NCI-H1694 (cell line): ENCODE measurements at places on chromosomes 1 and 21.

- no peak for DNase-seq
These were observed 38.8 kb downstream of the ERI3 start for GRCh38 chr1:44316231-44316759.

- DNase-seq = no peak
These were observed 61.8 kb upstream of the NBL1 start for GRCh38 chr1:19582318-19582717.

DNA sequence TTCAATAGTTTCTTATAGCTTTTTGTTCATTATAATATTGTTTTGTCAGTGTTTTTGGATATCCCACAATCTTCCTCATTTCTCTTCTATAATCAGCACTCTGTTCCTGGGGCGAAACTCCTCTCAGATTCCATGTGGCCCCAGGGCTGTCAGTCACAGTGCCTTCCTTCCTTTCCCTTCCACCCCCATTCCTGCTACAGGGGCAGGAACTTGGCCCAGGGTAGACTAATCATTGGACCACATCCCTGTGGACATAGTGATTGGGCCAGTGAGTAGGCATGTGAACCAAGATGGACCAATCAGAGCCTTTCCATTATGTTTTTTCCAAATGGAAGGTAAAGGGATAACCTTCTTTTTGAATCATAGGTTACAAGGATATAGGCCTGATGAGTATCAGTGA is 78.3 kb downstream of the PGM1 start:
- DNase-seq = no peak

GRCh38 chr1:151728151-151729054 is 7.1 kb downstream of the RIIAD1 start:
- DNase-seq = peak; percentile 43

DNA sequence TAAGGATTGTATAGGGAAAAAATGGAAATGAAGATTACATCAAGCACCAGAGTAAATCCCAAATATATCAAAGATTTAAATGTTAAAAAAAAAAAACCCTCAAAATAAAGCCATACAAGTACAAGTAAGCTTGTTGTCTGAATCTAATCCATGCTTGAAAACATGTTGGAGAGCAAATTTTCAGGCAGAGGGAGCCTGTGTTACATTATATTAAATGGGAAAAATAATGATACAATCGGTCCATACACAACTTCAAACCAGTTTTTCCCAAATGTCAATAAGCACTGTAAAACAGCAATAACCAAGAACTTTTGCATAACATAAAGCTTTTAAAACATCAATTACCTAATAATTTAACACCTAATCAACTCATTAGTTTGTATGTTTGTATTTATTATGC is 949.4 kb upstream of the ADGRL4 start:
- no peak for DNase-seq

DNA sequence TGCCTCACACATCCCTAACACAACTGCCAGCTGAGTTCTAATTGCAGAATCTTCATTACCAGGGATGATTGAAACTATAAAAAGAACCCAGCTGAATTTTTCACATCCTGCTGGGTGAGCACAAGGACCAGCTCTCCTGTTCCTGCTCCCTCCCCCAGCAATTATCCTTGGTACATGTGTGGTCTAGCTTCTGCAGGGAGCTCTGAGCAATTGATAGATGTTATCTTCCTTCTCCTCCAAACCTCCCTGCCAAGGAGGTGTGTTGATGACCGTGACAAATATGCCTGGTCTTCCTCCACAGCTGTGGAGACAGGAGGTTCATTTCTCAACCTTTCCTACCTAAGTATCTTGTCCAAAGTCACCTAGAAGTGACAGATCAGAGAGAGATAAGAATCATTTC is 65.3 kb upstream of the MAN1A2 start:
- no peak for DNase-seq

DNA sequence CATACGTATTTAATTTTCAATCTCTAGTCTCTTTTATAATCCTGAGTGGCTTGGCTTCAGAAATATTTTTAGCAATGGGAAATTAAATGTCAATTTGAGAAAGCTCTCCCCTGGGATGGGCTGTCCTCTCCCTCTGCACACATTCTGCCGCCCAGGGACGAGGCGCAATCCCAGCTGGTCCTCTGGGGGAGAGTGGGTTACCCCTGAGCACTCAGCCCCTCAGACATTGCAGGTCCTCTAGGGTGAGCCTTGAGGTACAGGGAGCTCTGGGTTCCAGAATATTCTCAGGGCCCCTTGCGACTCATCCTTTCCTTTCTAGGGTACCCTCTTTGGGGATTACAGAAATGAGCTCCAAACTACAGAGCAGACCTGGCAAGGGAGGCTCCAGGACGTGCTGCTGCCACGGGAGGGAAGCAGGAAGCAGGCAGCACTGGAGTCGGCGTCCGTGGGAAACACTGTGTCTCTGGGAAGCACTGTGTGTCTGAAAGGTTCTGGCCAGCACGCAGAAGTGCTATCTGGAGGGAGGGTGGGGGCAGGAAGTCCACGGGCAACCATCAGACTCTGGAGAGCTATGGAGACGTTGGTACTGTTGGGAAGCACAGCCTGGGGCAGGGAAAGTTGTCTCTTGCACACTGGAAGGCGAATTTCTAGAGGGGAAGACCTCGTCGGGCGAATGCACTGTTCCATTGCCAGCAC is 343.3 kb upstream of the VAMP3 start:
- no peak for DNase-seq

DNA sequence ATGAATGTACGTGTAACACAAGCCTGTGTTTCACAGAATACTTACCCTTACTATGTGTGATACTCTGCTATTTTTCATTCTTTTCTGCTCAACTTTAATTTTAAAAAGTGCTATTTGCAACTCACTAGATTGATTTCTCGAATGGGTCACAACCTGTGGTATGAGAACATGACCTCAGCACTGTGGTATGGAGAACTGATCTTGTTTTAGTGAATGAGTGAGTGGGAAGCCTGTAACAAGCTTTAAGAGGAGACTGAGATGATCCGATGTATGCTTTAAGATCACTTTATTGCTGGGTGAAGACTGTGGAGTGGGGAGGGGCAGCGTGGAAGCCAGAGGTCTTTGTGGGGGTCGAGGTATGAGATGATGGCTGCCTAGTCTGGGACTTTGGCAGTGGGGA is 21.6 kb downstream of the MECR start:
- DNase-seq = no peak

- DNase-seq = no peak
These were observed 28.9 kb downstream of the AGO4 start for GRCh38 chr1:35836734-35837133.

DNA sequence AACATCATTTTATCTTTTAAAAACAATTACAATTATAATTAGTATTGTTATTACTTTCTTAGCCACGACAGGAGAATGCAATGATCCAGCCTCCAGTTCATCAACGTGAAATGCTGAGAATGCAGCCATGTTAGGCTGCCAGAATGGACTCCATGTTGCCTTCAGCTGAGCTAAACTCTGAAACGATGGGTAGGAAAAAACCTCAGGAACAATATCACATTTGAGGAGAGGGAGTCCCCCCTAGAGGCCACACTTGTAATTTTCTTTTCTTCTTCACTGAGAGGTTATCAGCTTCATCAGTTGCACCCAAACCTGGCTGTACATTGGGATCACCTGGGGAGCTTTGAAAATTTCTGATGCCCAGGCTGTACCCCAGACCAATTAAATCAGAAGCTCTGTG is 34.6 kb upstream of the DNAH14 start:
- no peak for DNase-seq

DNA sequence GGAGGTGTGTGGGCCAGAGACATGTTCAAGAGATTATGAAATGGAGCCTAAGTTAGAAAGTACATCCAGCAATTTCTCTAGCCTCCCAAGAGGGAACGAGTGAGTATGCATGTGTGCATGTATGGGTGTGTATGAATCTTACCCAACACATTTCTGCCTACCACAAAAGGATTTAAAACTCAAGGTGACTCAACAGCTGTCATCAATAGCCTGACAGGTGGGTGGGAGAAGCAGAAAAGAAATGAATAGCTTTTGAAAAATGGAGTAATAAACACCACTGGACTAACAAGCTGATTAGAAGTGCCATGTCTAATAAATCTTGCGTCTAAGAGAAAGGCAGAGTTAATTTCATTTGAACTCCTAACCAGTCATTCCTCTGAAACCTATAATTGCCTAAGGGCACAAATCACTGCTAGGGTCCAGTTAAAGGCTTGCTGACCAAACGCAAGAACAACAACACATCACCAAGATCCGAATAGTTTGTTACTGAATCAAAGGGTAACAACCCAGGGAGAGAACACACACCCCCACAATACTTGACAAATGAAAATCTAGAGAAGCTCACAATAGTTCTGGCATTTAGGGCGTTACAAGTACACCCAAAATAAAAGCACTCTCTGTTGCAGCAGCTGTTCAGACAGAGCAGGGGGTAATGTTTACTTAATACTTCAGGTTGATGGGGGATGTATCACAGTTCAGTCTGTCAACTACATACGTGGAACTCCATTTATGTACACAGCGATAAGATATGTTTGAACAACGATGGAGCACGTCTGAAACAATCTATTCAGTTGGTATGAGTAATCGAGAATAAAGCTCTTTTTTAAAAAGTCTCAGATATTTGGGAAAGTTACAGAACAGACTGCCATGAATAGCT is 1.4 kb downstream of the KIAA0319L start:
- DNase-seq = no peak

DNA sequence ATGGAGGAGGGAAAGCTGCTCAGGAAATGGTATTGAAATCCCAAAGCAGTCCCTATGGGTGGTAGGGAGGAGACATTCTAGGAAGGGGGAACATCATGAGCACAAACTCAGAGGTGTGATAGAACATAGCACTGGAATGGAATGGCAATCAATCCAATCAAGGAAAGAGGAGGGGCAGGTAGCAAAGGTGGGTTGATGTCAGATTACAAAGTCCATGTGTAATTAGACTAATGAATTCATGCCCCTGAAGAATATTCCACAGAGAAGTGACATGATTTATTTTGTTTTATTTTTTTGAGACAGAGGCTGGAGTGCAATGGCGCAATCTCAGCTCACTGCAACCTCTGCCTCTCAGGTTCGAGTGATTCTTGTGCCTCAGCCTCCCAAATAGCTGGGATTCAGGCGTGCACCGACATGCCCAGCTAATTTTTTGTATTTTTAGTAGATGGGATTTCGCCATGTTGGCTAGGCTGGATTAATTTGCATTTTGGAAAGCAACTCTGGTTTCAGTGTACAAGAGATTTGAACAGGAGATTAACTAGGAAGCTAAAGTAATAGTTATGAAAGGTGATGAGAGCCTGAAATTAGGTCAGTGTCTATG is 36.1 kb downstream of the DEGS1 start:
- DNase-seq = no peak

DNA sequence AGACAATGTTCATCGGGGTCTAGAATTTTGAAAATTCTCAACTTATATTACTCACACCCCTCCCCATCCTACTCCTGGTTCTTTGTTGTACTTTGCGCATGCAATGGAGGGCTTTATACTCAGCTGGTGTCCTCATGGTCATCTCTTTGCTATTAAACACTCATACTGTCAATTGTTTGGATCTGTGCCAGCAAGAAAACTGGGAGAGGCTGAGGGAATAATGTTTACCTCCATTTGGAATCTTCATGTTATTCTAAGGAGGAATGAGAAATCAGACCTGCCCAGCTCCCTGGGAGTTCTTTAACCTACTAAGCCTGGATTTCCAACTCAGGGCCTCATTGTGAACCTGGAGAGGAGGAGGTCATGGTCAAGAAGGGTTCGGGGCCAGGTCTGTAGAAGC is 143.9 kb upstream of the DNAH14 start:
- no peak for DNase-seq

DNA sequence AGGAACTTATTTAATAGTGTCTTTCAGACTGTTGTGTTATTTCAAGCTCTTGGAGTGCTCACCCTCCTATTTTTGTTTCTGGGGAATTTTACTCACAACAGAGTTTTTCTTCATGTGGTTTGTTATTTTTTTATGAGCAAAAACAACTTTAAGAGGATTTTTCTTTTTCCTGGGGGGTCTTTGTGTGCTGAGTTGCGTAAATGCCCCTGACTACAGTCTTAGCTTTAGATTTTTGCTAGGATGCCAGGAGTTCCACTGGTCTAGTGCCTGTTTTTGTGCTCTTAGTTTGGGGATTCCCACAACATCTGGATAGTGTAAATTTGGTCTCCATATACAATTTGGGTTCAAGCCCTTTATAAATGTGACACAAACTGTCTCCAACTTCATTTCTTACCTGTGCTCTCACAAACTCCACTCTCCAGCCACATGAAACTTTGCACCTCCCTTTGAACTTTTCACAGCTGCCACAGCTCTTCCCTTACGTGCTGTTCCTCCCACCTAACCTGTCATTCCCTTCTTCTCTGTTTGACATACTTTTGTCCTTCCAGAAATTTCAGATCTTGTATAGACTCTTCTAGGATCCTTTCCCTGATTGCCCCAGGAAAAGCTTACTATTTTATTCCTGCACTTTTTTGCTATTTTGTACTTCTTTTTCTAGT is 180.2 kb downstream of the CRB1 start:
- DNase-seq = no peak

GRCh38 chr1:173112129-173112528 is 61.4 kb upstream of the TNFSF18 start:
- DNase-seq = no peak

DNA sequence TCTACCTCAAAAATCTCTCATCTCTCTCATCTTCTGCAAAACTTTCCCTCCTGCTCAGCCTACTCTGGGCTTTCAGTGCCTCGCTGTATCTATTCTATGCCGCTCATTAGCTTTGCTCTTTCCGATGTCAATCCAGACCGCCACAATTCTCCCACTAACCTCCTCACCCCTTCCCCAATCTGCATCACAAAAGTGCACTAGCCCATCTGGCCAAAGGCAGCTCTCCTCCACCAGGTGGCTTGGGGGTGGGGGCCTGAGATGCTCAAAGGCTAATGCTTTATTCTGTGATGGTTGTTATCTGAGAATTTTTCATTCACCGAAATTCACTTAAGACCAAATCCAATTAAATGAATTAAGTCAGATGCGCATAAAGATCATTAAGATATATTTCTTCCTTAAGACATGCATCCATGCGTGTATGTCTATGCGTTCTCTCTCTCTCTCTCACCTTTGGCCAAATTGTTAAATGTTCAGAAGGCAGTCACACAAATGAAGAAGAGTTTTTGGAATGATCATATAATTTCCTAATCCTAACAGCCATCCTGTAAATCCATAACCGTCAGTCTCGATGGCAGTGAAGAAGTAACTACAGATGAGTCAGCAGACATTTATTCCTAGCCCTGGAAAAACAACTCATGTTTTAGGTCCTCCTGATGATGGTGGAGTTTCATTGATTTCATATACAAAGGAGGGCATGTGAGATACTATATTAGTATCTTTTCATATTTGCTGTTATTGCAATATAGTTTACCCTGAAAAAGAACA is 111.3 kb downstream of the C1orf21 start:
- DNase-seq = no peak

DNA sequence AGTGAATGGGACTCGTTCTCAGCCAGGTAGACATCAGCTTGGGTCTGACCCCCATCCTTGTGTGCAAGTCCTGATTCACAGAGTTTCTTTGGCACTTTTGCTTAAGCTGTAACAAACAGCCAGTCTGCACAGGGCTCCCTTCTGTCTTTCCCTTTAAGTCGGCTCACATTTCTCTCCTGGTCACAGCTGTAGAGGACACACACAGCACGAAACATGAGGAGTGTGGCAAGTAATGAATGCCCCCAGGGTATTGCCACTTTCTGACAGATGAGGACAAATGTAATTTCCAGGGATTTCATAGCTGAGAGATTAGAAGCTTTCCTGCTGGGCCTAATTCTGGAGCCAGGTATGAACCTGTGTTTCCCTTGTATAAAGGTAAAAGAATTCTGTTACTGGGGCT is 423.5 kb downstream of the KIF26B start:
- no peak for DNase-seq
